ENCODE measurements at places on chromosomes 5 and 9. TPM values are rescaled to one million over a fixed set of nuclear protein-coding genes. Genes with fewer than 3 reads are reported as not detected.

The DPM2 gene
- total RNA-seq, result 44.1 TPM

The GABRA6 gene
- total RNA-seq, result not detected

The SVEP1 gene
- total RNA-seq, result 1.8 TPM

The FIBCD1 gene
- 6.5 TPM for total RNA-seq

The RNF130 gene
- total RNA-seq, result 37.5 TPM

The MYMK gene
- not detected for total RNA-seq

The FLT4 gene
- total RNA-seq, result 3.1 TPM

The ADRB2 gene
- total RNA-seq, result 0.79 TPM

The IFNE gene
- 1.6 TPM for total RNA-seq

The PCDHB12 gene
- 0.04 TPM for total RNA-seq

The TNFSF8 gene
- total RNA-seq, result not detected

The EGFLAM gene
- total RNA-seq, result not detected

The COL15A1 gene
- 0.39 TPM for total RNA-seq

The YTHDC2 gene
- total RNA-seq, result 7.8 TPM

The FBP2 gene
- total RNA-seq, result not detected

The SPAG8 gene
- total RNA-seq, result 0.58 TPM

The EIF4E1B gene
- not detected for total RNA-seq

The LCNL1 gene
- total RNA-seq, result 0.06 TPM

The C8G gene
- 1.3 TPM for total RNA-seq

The ST8SIA4 gene
- total RNA-seq, result 0.43 TPM

The SPATA31D4 gene
- not detected for total RNA-seq

The ECM2 gene
- 0.24 TPM for total RNA-seq

The LHX2 gene
- total RNA-seq, result 5.8 TPM

The IER5L gene
- 33.2 TPM for total RNA-seq

The HTR4 gene
- total RNA-seq, result not detected

The WNT8A gene
- total RNA-seq, result not detected

Measured in A549 treated with CORT108297 at 1 μM for 4 hours (cell line).